ENCODE measurements at places on chromosomes 12 and 14. TPM values are rescaled to one million over a fixed set of nuclear protein-coding genes. Genes with fewer than 3 reads are reported as not detected.

Gene SLC38A4
- not detected for total RNA-seq

Gene KRT7
- total RNA-seq = 7.6 TPM

Gene RNF212B
- total RNA-seq = not detected

Gene TSPAN8
- 2.9 TPM for total RNA-seq

Gene RHOJ
- 10.8 TPM for total RNA-seq

Gene TBPL2
- not detected for total RNA-seq

Gene CLEC4C
- total RNA-seq = not detected

Gene GARIN6
- total RNA-seq = not detected

Gene ANG
- 34.9 TPM for total RNA-seq

Gene CDH24
- 5.4 TPM for total RNA-seq

Gene LHX5
- total RNA-seq = not detected

Gene GLS2
- total RNA-seq = 5.2 TPM

Gene GSC
- 1.7 TPM for total RNA-seq

Gene OR6S1
- total RNA-seq = not detected

Gene SPX
- total RNA-seq = not detected

Gene KRT72
- total RNA-seq = not detected

Data from vagina (tissue), 2 donors.